ENCODE measurements at places on chromosomes 3 and 15. TPM values are rescaled to one million over a fixed set of nuclear protein-coding genes. Genes with fewer than 3 reads are reported as not detected.

The ITIH3 gene
- not detected for polyA plus RNA-seq

The CMTM7 gene
- polyA plus RNA-seq = 76.1 TPM

The PROK2 gene
- 0.07 TPM for polyA plus RNA-seq

The LMCD1 gene
- polyA plus RNA-seq = 1.4 TPM

The STRIT1 gene
- not detected for polyA plus RNA-seq

The CCDC54 gene
- not detected for polyA plus RNA-seq

The ANKRD34C gene
- polyA plus RNA-seq = not detected

The PRSS50 gene
- polyA plus RNA-seq = 0.04 TPM

- no peak for DNase-seq
These were observed 141.2 kb upstream of the TLE3 start for GRCh38 chr15:70238917-70239316.

- DNase-seq = no peak
These were observed 47.0 kb downstream of the DHX30 start for GRCh38 chr3:47849699-47850563.

DNA sequence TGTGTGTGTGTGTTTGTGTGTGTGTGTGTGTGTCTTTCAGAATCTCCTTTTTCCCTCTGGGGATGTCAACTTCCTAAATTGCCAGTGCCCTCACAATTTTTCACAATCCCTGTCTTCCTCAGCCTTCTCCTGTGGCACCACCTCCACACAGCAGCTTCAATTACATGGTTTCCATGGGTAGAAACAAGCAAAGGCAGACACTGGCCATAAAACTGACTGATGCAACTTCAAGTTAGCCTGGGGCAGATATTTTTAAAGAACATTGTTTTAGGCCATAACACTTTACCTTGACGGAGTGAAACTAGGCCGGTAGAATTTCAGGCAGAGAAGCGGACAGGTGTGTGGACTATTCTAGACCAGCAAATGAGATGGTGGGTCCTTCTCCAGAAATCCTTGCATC, 405.8 kb upstream of the SUCLG2 start:
- no peak for DNase-seq

- peak; percentile 78 for DNase-seq
These were observed 1.6 kb downstream of the SPRED1 start for GRCh38 chr15:38254051-38254883.

GRCh38 chr3:144181062-144181461, 209.4 kb downstream of the DIPK2A start:
- no peak for DNase-seq

DNA sequence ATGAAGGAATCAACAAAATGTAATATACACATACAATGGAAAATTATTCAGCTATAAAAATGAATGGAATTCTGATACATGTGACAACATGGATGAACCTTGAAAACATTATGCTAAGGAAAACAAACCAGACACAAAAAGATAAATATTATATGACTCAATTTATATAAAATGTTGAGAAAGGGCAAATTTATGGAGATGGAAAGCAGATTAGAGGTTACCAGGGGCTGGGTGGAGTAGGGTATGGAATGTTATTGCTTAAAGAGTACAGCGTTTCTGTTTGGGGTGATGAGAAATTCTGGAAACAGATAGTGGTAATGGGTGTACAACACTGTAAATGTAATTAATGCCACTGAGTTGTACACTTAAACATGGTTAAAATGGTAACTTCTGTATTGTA, 50.9 kb downstream of the EMC4 start:
- no peak for DNase-seq

DNA sequence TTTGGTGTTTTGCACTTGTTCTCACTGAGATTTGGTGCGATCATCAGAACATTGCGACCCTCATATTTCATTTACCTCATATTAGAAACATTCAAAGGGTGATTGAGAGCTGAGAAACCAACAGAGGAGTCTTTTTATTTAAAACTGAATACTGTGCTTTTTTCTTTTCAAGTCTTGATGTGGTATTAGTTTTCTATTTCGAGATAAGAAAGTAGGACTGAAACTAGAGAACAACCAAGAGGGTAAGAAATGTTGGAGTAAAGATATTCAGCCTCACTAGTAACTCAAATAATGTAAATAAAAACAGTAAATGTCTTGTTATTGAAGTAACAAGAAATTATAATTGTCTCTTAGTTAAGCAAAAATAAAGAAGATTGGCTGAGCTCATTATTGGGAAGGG, 26.5 kb downstream of the EFHB start:
- DNase-seq = no peak

DNA sequence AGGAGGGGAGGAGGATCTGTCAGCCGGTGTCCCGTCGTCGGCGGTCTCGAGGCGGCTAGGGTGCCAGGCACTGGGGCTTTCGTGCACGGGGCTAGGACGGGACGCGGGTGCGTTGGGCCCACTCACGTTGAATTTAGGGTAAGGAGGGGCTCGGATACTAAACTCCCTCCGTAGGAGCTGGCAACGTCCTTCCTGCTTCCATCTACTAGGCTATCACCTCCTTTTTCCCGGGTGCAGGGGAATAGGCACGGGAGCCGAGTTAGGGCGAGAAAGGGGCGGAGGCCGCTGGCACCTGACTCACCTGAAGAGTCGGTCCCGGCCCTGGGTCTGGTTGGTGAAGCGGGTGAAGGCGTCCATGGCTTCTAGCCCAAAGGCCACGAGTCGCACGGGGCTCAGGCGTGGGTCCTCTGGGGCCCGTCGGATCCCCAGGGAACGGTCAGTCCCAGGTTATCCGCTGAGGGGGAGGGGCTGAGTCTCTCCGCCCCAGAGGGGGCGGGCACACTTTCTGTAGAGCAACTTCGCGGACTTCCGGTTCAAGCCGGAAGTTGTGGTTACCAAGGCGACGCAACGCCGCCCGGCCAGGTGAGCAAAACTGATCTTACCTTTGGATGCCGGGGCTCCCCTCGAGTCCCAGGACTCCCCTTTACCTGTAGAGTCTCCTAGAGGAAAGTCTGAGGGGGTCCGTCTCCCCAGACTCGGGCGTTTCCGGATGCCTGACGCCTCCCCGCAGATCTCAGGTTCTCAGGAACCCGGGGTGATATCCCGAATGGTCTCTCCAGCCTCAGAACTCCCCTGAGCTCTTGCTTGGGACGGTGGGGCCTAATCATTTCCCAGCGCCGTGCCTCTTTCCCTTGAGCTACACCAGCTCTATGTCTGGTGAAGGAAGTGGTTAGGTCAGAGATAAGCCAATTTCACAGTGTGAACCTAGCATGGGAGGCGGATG, at the start of the genes PEX11A and WDR93:
PEX11A (minus strand) TSS at position 479 of the 943 bp plus-strand sequence; CDS start at position 357, 122 bp downstream.
WDR93 (plus strand) TSS at position 536 of the 943 bp plus-strand sequence. CDS start 10,936 bp downstream, outside the sequence.
- peak; percentile 86 for DNase-seq

DNA sequence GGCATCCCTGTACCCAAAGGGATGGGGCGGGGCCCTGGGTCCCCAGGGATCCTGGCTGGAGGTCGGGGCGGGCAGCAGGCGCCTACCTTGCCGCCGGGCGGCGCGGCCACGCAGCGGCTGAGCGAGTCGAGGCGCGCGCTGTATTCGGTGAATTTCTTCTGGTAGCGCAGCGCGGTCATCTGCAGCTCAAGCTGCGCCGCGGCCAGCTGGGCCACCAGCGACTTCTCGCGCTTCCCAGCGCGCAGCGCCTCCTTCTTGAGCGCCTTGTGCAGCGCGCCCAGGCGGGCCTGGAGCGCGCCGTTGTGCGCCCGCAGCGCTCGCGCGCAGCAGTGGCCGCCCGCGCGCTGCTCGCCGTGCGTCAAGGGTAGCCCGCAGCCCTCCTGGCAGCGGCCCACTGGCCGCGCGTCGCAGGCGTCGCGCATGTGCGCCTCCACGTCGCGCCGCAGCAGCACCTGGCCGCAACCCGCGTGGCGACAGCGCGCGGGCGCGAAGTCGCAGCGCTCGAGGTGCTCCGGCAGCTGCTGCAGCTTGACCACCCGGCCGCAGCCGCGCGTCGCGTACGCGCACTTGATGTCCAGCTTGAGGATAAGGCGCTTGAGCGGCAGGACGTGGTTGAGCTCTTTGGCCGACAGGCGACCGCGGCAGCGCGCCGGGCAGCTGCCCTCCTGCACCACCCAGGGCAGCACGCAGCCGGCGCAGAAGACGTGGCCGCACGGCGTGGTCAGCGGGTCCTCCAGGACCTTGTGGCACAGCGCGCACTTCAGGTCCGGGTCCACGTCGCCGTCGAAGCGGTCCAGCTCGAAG, 522 bp downstream of the PDZRN3 start:
- DNase-seq = no peak

GRCh38 chr3:66401157-66401550, 99.7 kb downstream of the LRIG1 start:
- no peak for DNase-seq

DNA sequence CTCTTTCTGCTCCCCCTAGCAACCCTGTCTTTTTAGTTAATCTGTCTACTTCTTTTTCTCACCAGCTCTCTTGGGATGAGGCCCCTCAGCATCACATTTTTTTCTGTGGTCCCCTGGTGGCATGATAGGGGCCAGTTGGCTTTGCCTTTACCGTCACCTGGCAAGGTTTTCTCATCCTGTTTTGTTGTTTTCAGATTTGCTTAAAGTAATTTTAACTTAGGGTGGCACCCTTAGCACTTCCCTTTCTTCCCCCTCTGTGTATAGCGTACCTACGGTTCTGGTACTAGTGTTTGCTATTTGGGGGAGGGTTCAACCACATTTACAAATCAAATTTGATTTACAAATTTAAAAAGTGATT, 35.6 kb downstream of the PDCD6IP start:
- DNase-seq = peak; percentile 53

DNA sequence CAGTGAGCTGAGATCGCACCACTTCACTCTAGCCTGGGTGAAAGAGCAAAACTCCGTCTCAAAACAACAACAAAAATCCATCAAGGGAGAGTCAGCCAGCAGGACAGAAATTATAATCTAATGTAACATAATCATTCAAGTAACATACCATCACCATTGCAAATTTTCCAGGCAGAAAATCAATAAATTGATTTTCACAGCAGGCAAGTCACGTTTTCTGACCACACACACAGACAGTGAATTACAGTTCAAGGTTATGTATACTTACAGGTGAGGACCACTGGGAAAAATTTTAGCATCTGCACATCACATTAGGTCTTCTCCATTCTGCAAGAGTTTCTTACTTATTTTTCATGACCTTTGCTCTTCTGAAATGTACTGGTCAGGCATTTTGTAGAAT, 29.9 kb upstream of the NPAP1 start:
- no peak for DNase-seq

GRCh38 chr3:67661089-67661488, 6.7 kb upstream of the SUCLG2 start:
- DNase-seq = no peak

DNA sequence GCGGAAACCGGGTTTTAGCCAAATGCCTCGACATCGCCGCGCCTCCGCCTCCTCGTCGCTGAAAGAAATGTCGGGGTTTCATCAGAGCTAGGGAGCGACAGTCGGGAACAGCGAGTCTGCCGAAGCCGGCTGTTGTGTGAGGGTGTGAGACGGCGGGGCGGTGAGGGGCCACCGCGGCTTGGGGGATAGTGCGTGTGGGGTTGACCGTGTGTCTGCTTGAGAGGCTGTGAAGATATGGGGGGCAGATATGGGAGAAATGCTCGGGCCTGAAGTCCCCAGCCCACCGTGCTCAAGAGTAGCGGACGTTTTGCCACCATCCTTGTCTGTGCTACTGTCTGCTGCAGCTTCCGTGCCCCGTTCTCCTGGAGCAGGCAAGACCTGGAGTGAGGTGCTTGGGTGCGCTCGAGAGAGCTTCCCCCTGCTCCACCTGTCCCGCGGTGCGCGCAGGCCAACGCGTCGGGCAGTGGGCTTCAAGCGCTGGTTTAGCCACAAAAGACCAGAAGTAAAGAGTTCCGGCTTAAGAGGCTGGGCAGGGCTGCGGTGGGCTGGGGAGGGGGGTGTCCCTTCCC, 716 bp upstream of the ISLR2 start:
- peak; percentile 61 for DNase-seq

GRCh38 chr3:24598695-24599470, 104.2 kb upstream of the THRB start:
- DNase-seq = no peak

DNA sequence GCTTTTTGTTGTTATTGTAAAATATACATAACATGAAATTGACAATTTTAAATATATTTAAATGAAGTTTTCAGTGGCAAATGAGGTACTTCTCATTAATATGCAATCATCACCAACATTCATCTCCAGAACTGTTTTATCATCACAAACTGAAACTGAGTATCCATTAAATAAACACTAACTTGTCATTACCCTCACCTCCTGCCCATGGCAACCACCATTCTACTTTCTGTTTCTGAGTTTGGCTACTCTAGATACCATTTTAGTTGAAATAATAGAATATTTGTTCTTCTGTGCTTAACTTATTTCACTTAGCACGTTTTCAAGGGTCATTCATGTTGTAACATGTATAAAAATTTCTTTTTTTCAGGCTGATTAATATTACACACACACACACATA, 834.3 kb downstream of the PLOD2 start:
- no peak for DNase-seq

DNA sequence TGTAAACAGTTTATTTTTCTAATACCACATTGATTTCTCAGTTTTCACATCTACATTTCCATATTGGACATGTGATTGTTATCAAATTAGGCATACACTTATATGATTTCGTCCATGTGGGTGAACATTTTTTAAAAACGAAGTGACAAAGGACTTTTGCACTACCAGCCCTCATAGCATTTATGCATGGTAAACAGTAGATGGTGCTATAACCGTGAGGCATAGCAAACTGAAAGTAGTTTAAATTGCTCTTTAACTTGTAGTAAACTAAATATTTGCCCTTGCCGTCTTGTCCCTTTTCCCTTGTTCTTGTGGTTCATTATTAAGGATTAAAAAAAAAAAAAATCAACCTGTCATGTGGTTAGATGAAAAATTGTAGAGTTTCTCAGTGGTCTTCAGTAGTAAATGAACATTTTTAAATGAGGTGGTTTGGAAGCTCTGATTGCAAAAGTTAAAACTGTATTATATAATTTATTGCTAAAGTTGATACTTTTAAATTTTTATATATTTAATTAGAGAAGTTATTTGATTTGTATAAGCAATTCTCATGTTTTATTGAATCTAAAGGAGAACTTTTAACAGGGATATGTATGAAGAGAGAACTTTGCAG, 24.0 kb downstream of the STX19 start:
- DNase-seq = peak; percentile 64

DNA sequence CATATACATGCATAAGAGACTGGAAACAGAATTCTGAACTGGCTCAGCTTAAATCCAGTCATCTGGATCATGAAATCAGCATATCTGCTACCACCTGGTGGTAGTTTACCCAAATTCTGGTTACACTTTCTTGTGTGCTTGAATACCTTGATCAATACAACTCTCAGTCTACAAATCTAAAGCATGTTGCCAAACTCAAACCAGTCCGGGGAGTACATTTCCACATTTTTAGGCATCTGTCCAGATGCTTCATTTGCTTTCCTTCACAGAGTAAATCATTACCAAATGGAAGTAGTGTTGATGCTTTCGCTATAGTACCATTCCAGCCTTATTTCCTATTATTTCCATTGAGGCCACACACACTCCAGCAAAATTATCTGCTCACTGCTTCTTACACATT, 126.4 kb downstream of the P2RY1 start:
- no peak for DNase-seq

Measured in B cell (primary cell).